ENCODE measurements at places on chromosomes 12 and 14.

DNA sequence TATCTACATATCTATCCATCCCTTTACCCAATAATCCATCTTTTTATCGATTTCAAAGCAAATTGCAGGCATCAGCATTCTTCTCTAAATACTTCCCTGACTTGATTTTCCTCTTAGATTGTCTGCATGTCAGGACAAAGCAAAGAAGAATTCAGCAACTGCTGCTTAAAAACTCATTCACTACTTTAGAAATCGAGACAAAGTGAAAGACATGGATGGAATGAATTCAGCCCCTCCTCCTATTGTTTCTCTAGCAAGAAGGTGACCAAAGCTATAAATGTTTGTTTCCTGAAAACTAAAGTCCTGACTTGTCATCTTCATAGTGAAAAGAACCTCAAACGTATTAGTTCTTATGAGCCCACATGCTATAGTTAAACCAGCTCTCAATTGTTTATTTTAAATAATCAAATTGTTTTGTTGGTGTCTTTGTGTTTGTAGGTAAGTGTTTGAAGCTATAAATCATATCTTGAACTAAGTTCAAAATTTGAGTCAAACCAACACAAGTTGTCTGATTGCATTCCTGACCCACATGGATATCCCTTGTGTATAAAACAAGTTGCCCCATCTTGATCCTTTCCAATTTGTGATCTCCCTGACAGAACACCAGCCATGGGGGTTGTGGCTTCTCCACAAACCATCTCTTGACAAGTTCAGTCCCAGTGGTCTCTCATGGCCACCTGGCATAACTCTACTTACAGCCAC is 58.6 kb upstream of the ARHGAP5 start:
- DNase-seq: no peak

DNA sequence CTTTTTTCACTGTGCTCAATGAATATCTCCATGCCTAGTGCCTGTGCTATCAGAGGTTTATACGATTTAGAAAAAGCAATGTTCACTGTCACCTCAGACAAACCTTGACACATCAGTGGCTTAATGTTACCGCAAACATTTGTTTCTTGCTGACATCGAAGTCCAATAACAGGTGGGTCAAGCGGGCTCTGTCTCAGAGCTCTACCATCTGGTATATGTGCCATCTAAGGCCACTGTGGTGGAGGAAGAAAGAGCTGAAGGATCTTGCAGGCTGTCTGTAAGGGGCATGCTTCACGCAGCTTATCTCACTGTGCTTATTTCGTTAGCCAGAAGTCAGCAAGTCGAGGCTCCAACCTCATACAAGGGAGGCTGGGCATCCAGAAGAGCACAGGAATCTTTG is 189.5 kb upstream of the NTF3 start:
- no peak for DNase-seq

- DNase-seq: no peak
Measured at GRCh38 chr12:109597414-109597794, 23.8 kb downstream of the MVK start.

DNA sequence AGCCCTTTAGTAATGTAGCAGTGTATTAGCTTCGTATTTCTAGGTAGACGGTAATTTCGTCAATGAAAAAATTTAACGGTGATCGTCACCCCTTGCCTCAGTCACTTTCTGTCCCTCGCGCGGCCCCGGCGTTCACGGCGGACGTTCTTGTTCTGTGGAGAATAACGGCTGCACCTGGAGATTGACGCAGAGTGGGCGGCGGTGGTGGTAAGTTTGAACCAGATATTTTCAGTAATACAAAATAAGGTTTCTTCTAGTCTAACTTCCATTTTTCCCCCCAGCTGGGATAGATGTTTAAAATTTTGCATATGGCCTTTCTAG is 341 bp downstream of the ZNF10 start:
- DNase-seq: no peak

GRCh38 chr12:89179983-89180382 is 172.3 kb downstream of the DUSP6 start:
- peak; percentile 53 for DNase-seq

GRCh38 chr12:30988646-30989286 is 62.2 kb downstream of the TSPAN11 start:
- DNase-seq: no peak

- no peak for DNase-seq
Measured at GRCh38 chr12:61798778-61799177, 461.4 kb upstream of the USP15 start.

DNA sequence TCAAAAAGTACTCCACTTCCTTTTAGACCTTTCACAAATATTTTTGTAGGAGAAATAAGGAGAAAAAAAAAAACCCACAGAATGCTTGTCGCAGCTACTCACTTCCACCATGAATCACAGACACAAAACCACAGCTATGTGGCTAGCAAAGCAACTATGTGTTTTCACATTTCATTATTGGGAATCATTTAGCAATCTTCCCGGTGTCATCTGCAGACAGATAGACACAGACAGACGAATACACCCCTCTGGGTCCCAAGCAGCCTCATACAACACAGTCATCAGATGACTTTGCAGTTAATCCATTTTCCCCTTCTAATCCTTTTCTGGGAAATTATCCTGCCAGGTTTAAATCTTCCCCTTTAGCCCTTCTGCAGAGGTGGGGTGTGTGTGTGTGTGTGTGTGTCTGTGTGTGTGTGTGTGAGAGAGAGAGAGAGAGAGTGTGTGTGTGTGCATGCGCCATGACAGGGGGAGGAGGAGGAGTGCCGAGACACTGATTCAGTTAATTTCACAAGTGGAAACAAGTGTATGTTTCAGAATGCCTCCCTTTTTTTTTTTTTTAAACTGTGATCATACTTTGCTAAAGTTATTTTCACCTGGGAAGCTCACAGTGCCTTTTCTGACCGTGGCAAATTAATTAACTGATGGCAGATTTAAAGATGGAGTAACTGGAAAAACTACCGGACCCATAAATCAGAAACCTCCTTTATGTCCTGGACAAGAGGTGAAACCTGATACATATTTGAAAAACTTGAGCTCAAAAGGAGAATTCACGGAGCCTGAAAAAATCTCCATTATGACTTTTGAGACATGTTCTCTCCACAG is 39.9 kb downstream of the LTBP2 start:
- DNase-seq: no peak

DNA sequence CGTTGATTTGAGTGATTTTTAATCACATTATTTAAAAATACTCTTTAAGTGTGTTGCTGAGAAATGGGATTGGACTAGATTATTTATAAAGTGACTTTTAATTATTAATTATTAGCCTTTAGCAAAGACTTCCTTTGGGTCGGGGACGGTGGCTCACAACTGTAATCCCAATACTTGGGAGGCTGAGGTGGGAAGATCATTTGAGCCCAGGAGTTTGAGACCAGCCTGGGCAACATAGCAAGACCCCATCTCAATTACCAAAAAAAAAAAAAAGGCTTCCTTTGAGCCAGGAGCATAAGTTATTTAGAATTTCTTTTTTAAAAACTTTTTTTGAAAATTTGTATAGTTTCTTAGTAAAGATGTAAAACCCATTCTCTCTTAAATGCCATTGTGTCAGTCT is 8.8 kb downstream of the CHURC1 start:
- no peak for DNase-seq

- DNase-seq: peak; percentile 97
Measured at GRCh38 chr12:10982244-10982643, 4.5 kb downstream of the TAS2R50 start.

GRCh38 chr14:97410667-97411620 is 613.8 kb downstream of the VRK1 start:
- DNase-seq: peak; percentile 72

GRCh38 chr12:107493666-107494065 is 191.9 kb upstream of the PWP1 start:
- no peak for DNase-seq

DNA sequence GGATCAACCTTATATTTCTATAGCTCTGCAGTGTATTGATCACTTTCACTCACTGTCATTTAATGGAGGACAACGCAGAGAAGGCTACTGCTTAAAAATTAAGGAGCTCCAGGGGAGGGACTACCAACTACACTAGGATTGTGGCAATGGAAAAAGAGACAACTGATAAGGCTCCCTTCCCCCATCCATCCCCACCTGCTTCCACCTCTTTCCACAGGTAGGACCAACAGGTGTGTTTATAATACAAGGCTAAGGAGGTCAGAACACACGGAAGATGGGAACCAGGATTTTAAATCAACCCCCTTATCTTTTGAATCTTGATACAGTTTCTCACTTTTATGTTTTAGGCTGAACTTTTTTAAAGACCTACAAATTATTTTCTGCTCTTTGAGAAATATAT is 90.8 kb downstream of the STAB2 start:
- no peak for DNase-seq

- DNase-seq: no peak
Measured at GRCh38 chr12:83257726-83258125, 571.0 kb downstream of the TMTC2 start.

GRCh38 chr12:12620730-12621315 is 9.1 kb downstream of the CREBL2 start:
- DNase-seq: no peak

GRCh38 chr14:59093902-59094301 is 94.6 kb upstream of the DAAM1 start:
- DNase-seq: no peak

DNA sequence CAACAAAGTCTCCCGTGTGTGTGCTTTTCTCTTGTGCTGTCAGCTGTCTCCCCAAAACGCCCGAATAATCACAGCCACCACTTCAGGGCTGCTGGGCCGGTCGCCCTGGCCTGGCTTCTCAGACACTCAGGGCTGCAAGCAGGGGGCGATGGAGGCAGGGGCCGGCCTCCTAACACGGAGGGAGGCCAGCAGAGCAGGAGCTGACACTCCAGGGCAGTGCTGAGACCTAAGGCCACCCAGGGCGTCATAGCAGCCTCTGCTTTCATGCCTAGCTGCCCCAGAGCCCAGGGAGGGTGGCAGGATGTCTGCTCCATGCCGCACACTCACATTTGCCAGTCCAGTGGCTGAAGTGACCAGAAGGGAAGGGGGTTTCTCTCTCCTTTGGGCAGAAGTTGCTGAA is 25.6 kb downstream of the STX2 start:
- no peak for DNase-seq

GRCh38 chr12:110668480-110669192 is 20.3 kb downstream of the HVCN1 start:
- no peak for DNase-seq

- DNase-seq: no peak
Measured at GRCh38 chr12:45654002-45654665, 75.4 kb upstream of the ARID2 start.

- DNase-seq: no peak
Measured at GRCh38 chr12:24707334-24707733, 241.6 kb downstream of the BCAT1 start.

DNA sequence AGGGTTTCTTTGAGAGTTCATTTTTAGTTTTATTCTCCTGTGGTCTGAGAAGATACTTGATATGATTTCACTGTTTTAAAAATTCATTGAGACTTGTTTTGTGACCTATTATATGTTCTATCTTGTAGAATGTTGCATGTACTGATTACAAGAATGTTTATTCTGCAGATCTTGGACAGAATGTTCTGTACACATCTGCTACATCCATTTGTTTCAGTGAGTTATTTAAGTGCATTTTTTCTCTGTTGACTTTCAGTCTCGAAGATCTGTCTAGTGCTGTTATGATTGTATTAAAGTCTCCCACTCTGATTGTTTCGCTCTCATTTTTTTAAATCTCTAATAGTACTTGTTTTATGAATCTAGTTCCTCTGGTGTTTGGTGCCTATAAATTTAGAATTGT is 1319.8 kb downstream of the TMEM121 start:
- DNase-seq: no peak

GRCh38 chr12:27988594-27989233 is 16.2 kb upstream of the PTHLH start:
- DNase-seq: no peak

DNA sequence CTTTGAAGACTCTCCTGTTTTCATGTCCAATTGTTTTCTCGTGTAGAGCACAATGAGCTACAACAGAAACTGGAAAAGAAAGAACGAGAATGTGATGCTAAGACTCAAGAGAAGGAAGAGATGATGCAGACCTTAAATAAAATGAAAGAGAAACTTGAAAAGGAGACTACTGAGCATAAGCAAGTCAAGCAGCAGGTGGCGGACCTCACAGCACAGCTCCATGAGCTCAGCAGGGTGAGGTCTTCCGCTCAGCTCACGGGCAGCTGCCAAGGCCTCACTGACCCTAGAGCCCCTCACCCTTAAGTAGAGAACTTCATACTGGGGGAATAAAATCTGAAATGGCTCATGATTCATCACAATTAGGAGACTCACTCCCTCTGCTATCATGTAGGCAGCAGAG is 134.7 kb downstream of the GPR135 start:
- no peak for DNase-seq

DNA sequence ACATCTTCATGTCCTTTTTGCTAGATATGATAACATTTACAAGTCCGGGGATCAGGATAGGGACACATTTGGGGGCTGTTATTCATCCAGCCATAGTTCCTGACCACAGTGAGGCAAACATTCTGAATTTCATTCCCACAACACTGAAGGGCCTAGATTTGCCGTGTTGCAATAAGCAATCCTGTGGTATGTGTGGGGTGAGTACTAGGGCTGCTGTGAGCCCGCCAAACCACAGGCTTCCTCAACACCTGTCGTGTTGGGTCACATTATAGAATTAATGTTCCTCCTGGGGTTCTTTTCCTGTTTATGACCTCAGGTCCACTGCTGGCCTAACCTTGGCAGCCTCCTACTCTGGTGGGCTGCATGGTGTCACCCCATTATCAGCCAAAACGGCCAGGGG is 119.2 kb downstream of the TBC1D30 start:
- DNase-seq: no peak

DNA sequence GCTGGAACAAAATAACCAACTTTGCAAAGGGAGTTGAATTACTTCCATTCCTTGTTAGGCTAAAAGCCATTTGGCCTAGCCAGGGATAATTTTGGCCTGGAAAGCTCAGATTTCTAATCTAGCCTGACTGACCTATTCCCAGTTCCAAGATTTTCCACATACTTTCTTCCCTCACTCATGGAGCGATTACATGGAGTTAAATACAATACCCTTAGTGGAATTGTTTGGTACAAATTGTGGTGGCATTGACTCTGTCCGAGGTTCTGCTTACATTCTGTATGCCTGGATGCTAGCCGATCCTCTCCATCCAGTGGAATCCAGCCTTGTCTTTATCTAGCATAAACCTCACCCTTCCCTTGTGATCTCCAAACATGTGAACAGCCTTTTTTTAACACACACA is 965.1 kb downstream of the DIO2 start:
- no peak for DNase-seq
